ENCODE measurements at places on chromosomes 1 and 21.

DNA sequence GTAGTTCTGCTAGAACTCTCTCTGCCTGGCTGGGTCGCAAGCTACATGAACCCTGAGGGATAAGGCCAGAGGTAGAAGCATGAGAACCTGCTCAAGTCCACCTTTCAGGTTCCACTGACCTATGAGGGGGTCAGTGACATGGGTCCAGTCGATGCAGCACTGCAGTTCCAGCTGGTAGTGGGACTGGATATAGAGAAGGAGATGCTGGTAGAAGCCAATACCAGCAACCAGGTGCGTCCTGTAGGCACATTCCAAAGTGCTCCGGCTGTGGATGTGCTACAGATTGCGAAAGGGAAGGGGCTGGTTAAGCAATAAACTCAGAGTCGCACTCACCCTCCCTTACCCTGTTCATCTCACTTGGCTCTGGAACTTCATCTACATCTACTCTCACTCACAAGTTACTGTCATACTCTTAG, 5.7 kb downstream of the SMG5 start:
- no peak for DNase-seq

- DNase-seq, result no peak
Measured at GRCh38 chr1:185998391-185998790, 264.2 kb downstream of the HMCN1 start.

DNA sequence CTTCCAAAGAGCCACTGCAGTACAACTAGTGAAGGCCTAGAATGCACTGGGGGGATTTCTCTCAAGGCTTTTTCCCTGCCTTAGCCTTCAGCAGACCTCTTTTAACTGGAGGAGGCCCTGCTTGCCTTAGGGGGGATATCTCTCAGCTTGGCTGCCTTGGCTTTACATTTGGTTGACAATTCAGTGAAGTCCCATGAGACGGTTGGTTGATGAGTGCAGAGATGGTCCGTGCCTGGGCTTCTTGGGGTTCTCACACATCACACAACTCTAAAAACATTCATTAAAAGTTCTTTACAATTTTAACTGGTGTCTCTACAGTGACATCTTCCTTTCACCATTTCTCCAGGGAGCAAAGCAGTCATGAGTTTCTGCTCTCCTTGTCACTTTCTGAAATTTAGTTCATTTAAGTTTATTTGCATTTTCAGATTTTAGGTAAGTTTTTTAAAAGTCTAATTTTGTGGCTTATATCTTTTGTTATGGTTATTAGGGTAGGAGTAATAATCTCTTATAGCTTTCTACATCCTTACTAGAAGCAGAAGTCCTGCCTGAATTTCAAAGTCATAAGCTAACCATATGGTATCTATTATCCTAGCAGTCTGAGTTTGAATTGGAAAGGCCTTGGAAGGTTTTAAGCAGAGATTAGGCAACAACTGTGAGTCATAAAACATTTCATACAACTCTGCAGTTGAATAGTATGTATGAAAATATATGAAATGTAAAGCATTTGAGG, 487.6 kb downstream of the DPYD start:
- DNase-seq, result no peak

DNA sequence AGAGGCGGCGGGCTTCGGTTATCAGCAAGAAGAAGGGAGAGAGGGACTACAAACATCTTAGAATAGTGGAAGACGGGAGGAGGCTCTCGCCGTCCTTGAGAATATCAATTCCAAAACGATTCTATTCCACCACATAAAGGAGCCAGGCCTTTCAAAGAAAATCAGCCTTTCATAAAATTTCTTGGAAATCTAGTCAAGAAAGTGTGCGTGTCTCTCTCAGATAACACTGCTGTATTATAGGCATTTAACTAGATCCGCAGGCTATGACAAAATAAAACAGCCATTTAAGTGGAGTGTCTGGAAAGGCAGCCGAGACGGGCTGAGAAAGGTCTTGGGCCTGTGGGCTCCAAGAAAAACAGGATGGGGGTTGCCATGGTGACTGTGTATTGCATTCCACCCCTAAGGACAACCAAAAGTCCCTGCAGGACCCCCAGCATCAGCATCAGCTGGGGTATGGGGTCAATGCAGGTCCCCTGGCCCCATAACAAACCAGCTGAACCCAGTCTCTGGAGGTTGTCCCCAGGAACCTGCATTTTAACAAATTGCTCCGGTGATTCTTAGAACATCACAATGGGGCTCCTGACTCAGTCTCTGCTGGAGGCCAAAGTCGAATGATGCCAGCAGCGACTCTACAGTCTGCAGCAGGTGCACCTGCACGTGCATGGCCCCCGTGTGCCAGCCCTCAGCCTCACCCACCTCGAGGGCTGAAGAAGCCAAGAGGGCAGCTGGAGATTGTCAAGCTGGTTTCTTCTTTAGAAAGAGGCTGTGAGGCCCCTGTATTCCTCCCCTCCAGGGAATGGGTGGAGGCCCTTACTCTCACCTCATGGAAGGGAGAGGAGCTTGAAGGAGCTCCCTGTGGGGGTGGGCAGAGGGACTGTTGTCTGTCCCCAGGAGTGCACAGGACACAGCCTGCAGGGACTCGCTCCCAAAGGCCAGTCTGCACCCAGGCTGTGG, 287.4 kb downstream of the NPHP4 start:
- DNase-seq, result no peak

DNA sequence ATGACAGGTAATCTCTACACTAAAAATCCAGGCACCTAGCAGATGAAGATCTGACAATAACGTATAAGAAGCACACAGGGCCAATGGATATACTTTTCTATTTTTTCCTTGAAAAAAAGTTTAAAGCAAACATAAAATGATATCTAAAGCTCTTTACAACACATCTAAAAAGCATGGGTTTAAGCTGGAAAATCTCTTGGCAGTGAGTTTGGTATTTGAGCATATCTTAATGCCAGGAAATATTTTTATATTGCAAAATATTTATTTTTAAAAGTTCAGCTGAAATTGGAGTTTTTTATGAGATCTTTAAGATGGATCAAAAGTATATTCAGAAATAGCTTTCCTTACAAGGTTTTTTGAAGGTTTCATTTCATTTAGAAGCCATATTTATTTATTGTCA, 40.5 kb downstream of the SLC5A9 start:
- no peak for DNase-seq

DNA sequence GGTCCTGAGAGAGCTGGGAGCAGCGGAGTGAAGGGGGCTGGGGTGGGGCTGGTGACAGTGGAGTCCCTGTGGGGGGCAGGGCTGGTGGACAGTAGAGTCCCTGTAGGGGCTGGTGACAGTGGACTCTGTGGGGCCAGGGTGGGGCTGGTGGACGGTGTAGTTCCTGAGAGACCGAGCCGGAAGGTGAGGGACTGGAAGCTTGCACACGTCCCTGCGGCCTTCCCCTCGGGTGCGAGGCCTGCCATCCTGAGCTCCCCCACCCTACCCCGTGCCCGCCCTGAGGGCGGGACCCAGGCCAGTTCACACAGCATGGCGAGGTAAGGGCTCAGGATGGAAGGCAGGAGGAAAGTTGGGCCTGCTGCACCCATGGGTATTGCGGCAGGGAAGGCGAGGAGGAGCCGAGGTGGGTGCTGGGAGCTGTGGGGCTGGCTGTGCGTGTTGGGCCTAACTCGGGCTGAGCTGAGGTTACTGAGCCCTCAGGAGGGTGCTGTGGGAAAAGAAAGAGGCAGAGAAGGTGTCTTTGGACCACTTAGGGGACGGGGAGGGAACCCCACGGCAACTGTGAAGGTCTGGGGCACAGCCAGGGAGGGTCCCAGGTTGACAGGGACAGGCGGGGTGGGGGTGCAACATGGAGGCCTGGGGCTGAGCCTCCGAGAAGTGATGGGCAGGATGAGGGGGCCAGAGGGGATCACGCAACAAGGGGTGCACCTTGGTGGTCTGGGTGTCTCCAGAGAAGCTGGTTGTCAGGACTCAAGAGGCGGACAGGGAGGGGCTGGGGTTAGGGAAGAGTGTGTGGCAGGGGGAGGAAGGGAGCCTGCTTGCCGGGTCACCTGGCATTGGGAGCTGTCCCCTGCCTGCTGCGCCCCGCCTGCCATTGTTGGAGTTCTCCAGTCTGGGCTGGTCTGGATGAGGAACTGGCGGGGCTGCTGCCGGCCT, 60.8 kb downstream of the PRKCZ start:
- no peak for DNase-seq

DNA sequence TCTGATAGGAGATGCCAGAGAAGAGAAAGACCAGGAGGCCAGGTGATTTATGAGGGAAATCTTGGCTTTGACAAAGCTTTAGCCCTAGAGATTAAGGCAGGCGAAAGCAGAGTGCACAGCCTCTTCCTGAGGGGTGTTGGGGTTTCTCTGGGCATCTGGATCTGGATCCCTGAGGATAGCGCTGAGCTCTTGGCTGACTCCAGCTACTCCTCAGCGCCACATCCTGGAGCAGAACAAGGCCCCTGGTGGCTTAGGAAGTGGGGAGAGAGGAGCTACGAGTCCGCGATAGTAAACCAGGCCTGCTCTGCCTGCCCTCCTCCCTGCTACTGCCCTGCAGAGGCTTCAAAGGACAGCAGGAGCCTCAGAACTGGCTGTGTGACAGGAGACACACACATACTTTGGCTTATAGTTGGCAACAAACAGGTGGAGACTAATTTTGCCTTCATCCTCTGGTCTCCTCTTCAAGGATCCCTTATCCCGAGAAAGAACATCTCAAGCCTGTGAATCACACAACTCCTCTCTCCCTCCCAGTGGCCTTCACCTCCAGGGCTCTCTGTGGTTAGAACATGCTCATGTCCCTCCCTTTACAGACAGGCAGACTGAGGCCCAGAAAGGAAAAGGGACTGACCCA, 66.9 kb downstream of the TRABD2B start:
- DNase-seq, result no peak

GRCh38 chr1:97499667-97500066, 421.2 kb downstream of the DPYD start:
- no peak for DNase-seq

- DNase-seq, result no peak
Measured at GRCh38 chr1:116261227-116261626, 111.8 kb upstream of the ATP1A1 start.

DNA sequence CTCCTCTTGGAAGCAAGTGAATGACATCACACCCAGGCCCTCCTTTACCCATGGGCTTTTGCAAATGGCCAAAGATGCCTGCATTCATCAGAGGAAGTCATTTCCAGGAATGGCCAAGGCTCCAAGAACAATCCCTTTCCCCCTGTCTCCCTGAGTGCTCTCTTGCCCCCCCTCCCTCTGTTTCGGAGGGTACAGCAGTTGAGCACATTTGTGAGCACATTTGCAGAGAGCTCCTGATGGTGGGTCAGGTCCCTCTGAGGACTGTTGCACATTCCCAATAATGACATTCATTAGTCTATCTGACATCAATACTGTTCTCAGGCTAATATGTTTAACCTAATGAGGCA, 113.4 kb downstream of the MATN1 start:
- no peak for DNase-seq

DNA sequence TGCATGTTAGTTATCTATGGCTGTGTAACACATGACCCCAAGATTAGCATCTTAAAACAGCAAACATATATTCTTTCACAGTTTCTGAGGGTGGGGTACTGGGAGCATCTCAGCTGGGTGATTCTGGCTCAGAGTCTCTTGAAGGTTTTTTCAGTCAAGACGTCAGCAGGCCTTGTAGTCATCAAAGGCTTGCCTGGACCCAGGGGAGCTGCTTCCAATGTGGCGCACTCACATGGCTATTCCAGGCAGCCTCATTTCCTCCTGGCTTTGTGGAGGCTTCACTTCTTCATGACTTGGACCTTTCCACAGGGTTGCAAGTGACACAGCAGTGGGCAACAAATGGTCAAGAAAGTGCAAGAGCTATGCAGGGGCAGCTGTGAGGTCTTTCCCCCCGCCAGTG, 114.7 kb downstream of the ACTL8 start:
- no peak for DNase-seq

DNA sequence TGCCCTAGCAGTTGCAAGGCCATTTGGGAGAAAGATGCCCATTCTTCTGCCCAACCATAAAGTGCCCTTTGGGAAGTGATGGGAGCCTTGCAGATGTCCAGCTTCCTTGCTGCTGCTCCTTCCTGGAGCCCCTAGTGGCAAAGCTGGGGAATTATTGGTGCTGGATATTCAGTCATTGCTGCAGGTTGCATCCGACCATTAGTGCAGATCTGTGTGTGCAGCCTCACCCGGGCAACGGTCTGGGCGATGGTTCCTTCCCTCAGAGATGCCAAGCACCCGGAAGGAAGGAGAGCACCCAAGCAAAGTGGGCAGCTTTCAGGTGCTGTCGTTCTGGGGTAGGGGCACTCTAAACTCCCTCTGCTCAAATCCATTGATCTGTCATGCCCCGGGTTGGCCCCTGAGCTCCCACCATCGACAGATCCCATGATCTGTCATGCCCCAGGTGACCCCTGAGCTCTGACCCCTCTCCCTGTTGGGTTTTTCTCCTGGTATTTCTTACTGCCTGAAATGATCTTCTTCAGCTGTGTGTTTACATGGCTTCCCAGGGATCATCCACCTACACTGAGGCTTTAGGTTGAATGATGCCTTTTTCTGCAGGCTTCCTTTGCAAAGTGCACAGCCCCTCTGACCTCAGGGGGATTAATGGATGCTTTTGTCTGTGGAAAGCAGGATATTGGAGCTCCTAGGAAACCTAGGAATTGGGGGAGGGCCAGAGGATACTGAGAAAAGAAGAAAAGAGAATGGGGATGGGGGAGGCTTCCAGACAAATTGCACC, 467.5 kb downstream of the PTPRU start:
- DNase-seq, result peak; percentile 38

GRCh38 chr1:22654692-22655091, 1.7 kb downstream of the C1QB start:
- no peak for DNase-seq

DNA sequence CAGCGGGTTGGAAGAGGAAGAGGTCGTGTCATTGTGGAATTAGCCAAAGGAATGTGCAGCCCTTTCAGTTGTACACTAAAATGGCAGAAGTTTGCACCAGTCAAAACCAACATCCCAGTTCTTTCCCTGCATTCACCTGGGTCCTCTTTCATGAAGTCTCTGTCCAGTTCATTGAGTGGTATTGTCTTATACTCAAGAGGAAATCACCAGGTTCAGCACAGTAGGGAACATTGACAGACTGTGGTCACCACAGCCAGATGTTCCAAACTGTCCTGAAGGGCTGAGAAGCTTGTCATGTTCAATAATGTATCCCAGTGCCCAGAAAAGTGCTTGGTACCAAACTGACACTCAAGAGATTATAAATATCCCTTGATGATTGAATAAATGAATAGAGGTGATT, 131.6 kb downstream of the GLUL start:
- DNase-seq, result no peak

GRCh38 chr1:236288620-236288976, 6.8 kb upstream of the ERO1B start:
- DNase-seq, result no peak

DNA sequence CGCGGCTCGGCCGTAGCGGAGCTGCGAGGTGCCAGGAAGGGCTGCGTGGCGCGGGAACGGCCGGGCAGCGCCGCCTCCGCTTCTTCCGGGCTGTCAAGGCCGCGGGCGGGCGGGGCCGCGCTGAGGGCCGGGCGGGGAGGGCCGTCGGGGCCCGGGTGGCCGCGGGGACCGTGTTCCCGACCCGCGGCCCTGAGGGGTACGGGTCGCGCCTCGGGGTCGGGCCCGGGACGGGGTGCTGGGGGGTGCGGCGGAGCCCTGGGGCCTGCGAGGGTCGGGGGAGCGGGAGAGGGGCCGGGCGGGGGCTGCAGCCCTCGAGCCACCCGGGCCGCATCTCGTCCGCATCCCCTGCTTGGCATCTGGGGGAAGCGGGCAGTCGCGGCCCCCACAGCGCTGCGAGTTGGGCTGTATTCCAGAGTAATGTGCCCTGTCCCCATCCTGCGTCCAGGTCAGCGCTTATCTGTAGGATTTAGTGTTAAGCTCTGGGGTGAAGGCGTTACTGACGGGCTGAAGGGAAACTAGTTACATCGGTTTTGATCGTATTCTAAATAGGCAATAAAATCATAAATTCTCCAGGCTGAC, 379 bp downstream of the RER1 start:
- DNase-seq, result no peak

- no peak for DNase-seq
Measured at GRCh38 chr1:165580931-165581871, 37.4 kb downstream of the LRRC52 start.
